Right atrium auricular region (tissue), 2 donors: ENCODE measurements at places on chromosomes 5 and 9. TPM values are rescaled to one million over a fixed set of nuclear protein-coding genes. Genes with fewer than 3 reads are reported as not detected.

DNA sequence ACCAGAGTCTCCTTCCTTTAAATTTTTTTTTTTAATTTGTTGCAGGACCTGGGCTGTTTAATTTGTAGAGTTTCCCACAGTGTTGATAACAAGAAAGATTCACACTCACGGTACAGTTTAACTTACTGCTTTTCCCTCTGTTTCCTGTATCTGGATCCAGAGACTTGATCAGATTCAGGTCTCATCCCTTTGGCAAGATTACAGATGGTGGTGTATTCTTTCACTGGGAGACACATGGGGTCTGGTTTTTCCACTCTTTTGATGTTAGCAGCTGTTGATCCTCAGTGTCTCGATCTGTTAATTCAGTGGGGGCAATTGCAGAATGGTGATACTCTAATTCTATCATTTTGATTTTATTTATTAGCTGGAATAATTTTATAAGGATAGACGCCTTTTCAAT, 75.4 kb upstream of the TNFAIP8 start:
- no peaks in the 10 kb centered on the region for H3K27me3 ChIP-seq
- H3K4me1 ChIP-seq, result no peaks in the 10 kb centered on the region
- H3K4me3 ChIP-seq, result no peak overlapping the region
- no peak for DNase-seq
- no peak overlapping the region for H3K27ac ChIP-seq

DNA sequence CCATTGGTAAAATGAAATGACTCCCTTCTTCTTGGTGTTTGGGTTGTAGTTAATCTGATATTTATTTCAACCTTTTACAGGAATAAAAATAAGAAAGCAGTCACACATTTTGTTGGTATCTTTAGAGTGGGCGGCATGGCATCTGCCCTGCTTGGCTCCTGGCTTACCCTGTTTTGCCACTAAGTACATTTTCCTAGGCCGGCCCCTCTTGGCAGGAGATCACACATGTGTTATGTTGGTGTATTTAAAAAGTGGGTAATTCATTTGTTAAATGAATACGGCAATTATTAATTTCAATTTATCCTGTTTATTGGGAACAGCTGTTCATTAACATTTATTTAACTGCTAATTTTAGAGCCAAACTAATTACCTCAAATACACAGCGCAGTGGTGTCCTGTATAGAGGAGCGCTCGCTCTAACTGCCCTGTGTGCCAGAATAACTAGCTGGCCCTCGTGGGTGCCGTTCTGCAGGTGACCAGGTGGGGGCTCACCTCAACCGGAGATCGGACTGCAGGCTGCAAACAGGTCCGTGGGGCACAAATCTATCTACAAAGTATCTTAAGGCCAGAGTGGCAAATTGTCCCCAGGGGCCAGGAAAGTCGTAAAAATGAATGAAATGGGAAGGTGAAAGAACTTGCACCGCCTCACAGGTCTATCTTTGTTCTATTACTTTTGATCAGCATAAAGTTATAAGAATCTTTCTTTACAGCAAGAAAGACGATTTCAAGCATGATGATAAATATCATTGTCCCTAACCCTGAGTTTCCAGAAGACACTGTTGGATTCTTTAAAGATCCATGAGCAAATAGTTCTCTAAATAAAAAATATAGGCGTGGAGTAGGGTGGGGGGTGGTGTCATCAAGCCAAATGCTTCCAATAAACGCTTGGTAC, 26.2 kb upstream of the GPR151 start:
- H3K27me3 ChIP-seq, result no peaks in the 10 kb centered on the region
- no peaks in the 10 kb centered on the region for H3K4me1 ChIP-seq
- no peaks in the 10 kb centered on the region for H3K36me3 ChIP-seq
- no peak overlapping the region for H3K4me3 ChIP-seq

DNA sequence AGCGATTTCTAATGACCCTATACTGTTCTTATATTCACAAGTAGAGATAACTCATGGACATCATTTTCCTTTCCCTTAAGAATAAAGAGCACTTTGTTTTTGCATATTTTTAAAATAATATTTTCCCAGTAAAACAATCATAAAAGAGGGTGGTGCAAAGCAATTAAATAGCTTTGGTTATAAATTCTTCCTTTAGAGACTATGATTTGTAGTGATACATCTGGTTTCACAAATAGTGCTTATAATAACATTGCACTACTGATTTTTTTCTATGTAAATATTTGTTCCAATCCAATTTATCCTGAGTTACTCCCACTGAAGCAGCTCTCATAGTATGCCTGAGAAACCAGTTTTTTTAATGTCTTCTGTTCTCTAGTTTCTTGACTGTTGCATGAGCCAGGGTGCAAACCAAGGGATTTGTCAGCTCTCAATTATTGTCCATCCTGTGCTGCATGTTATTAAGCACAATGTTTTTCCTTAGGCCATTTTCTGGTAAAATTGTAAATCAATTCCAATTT, 74.7 kb downstream of the LURAP1L start:
- DNase-seq, result no peak
- no peaks in the 10 kb centered on the region for H3K36me3 ChIP-seq
- H3K4me1 ChIP-seq, result no peaks in the 10 kb centered on the region

The QSOX2 gene
- total RNA-seq, result 3.2 TPM
